ENCODE measurements at places on chromosomes 13 and 19.

- H3K36me3 ChIP-seq = peaks cover 28% of the 10 kb centered on the region
- peaks cover 15% of the 10 kb centered on the region for H3K4me1 ChIP-seq
- no peaks in the 10 kb centered on the region for H3K27me3 ChIP-seq
Observed at GRCh38 chr13:42466609-42467008, 107.3 kb upstream of the TNFSF11 start.

DNA sequence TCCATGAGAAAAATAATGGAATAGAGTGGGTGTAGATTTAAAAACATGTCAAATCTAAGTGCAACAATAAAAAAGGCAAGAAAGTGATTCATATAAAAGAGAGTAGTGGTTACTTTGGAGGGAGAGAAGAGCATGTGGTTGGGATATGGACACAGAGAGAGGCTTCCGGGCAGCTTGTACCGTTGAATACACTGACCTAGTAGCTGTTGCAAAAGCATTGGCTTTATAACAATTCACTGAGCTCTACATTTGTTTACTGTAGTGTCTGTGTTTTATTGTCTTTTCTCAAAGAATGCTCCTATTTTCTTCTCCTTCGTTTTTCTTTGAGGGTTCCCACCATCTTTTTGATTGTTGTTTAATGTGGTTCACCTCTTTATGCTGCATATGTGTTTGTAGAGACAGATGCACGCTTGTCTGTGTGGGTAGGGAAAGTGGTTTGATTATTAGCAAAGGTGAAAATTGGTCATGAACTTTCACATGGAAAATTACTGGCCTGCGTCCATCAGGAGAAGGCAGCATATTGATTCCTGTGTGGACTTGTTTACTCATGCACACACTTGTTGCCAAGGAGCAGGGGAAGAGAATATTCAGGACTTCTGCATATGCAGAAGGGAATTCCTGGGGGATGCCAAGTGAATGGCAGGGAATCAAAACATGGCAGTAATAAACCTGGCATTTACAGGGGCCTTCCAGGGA is 29.9 kb upstream of the IRS2 start:
- no peak overlapping the region for H3K27ac ChIP-seq
- no peaks in the 10 kb centered on the region for H3K4me1 ChIP-seq
- no peak for DNase-seq

DNA sequence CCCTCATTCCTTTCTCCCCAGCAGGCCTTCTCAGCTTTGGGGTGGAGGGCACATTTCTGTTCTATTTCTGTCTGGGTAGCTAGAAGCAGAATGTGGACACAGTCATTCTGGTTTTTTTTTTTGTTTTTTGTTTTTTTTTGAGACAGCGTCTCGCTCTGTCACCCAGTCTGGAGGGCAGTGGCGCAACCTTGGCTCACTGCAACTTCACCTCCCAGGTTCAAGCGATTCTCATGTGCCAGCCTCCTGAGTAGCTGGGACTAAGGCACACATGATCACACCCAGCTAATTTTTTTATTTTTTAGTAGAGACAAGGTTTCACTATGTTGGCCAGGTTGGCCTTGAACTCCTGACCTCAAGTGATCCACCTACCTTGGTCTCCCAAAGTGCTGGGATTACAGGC is 20.3 kb downstream of the CLPTM1 start:
- H3K27ac ChIP-seq = no peak overlapping the region
- peaks cover 31% of the 10 kb centered on the region for H3K36me3 ChIP-seq
- H3K27me3 ChIP-seq = no peaks in the 10 kb centered on the region
- DNase-seq = no peak

DNA sequence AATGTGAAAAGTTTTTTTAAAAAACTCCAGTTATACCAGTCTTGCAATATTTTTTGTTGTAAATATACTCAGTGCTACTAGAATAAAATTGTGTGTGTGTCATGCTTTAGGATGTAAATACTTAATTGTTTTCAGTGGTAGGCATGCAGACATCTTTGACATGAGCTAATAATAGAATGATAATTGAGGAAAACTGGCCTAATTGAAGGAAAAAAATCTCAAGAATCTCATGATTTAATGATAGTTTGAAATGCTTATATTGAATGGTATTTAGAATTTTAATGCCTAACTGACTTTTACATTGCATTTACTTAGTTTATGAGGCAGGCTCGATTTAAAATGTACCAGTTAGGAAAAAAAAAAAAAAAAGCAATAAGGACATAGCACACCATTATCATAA is 3.2 kb upstream of the MAB21L1 start:
- no peak overlapping the region for H3K4me3 ChIP-seq
- H3K4me1 ChIP-seq = peaks cover 18% of the 10 kb centered on the region
- DNase-seq = no peak
- no peaks in the 10 kb centered on the region for H3K36me3 ChIP-seq
- H3K27ac ChIP-seq = no peak overlapping the region

- DNase-seq = no peak
- no peaks in the 10 kb centered on the region for H3K4me1 ChIP-seq
- H3K36me3 ChIP-seq = peaks cover 11% of the 10 kb centered on the region
- H3K4me3 ChIP-seq = no peak overlapping the region
Observed at GRCh38 chr19:3194106-3195087, 8.7 kb downstream of the NCLN start.

DNA sequence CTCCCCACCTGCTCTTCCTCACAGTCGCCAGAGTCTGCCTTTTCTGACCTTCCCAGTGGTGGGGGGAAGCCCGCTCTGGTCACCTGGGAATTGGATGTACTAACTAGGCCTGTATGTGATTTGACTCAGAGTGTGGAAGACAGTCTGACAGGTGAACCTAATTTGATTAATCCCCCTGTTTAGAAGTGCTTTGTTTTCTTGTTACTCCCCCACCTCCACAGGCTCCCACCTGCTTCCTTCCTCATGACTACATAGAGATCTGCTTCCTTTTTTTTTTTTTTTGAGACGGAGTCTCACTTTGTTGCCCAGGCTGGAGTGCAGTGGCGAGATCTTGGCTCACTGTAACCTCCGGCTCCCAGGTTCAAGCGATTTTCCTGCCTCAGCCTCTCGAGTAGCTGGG is 44.0 kb downstream of the COG3 start:
- peak overlapping the region; percentile 15 for H3K27ac ChIP-seq
- H3K36me3 ChIP-seq = peaks cover 38% of the 10 kb centered on the region
- no peak overlapping the region for H3K4me3 ChIP-seq

DNA sequence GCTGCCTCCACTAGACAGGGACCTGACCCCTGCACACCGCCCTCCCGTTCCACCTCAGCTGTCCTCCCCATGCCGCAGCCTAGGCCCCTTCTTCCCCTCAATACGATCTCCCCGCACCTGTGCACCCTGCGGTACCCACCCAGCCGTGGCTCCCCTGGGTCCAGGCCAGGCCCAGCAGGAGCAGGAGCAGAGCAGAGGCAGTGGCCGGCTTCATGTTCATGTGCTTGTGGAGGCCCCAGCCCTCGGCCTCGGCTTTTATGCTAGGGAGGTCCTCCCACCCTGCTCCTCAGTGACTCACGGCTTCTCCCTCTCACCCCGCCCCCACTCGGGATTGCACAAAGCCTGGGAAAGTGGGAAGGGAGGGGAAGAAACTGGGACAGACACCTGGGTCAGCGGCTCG is 11.4 kb upstream of the KRTDAP start:
- no peaks in the 10 kb centered on the region for H3K36me3 ChIP-seq
- no peak overlapping the region for H3K27ac ChIP-seq
- no peak for DNase-seq

- H3K4me3 ChIP-seq = no peak overlapping the region
- no peaks in the 10 kb centered on the region for H3K4me1 ChIP-seq
- H3K27me3 ChIP-seq = peaks cover 5% of the 10 kb centered on the region
- no peak for DNase-seq
- H3K27ac ChIP-seq = no peak overlapping the region
Observed at GRCh38 chr13:26954976-26955375, 194.4 kb upstream of the GPR12 start.

GRCh38 chr13:93730780-93731179 is 504.2 kb downstream of the GPC6 start:
- H3K36me3 ChIP-seq = no peaks in the 10 kb centered on the region
- no peaks in the 10 kb centered on the region for H3K27me3 ChIP-seq
- H3K4me3 ChIP-seq = no peak overlapping the region
- H3K4me1 ChIP-seq = no peaks in the 10 kb centered on the region
- H3K27ac ChIP-seq = no peak overlapping the region

GRCh38 chr13:95217920-95218830 is 83.1 kb downstream of the ABCC4 start:
- no peaks in the 10 kb centered on the region for H3K4me1 ChIP-seq
- no peak overlapping the region for H3K27ac ChIP-seq
- H3K4me3 ChIP-seq = no peak overlapping the region
- DNase-seq = no peak

- peaks cover 4% of the 10 kb centered on the region for H3K27me3 ChIP-seq
- DNase-seq = no peak
- no peaks in the 10 kb centered on the region for H3K36me3 ChIP-seq
- no peaks in the 10 kb centered on the region for H3K4me1 ChIP-seq
- no peak overlapping the region for H3K27ac ChIP-seq
Observed at GRCh38 chr13:76622315-76623040, 263.7 kb downstream of the KCTD12 start.

DNA sequence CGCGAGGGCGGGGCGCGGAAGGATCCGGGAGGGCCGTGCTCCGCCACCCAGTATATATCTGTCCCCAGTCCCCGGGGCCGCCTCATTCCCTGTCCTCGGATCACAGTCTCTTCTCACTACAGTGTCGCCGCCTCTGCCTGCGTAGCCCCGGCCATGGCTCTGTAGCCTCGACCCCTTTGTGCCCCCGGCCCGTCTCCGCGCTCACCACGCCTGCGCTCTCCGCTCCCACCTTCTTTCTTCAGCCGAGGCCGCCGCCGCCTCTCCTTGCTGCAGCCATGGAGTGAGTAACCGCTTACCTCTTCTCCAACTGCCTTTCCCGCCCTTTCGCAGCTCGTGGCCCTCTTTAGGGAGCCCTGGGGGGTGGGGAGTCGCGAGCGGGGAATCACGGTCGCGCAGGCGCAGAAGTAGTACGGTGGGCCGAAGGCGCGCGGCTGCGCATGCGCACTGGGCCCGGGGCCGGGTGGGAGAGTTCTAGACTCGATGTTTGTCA is at the start of the genes ATF5 and NUP62:
ATF5 (plus strand) TSS at position 85 of the 490 bp plus-strand sequence. CDS start 1,646 bp downstream, outside the sequence.
NUP62 (minus strand) TSS at position 384 of the 490 bp plus-strand sequence. CDS start 19,697 bp downstream, outside the sequence.
- H3K36me3 ChIP-seq = peaks cover 46% of the 10 kb centered on the region
- peak; percentile 90 for DNase-seq
- H3K4me1 ChIP-seq = peaks cover 40% of the 10 kb centered on the region
- peak within 1 kb of the TSS; percentile 99 for H3K27ac ChIP-seq
- no peaks in the 10 kb centered on the region for H3K27me3 ChIP-seq

GRCh38 chr19:50461066-50461875 is 15.0 kb upstream of the EMC10 start:
- peaks cover 16% of the 10 kb centered on the region for H3K4me1 ChIP-seq
- peak overlapping the region; percentile 18 for H3K27ac ChIP-seq
- no peaks in the 10 kb centered on the region for H3K36me3 ChIP-seq
- H3K27me3 ChIP-seq = no peaks in the 10 kb centered on the region

DNA sequence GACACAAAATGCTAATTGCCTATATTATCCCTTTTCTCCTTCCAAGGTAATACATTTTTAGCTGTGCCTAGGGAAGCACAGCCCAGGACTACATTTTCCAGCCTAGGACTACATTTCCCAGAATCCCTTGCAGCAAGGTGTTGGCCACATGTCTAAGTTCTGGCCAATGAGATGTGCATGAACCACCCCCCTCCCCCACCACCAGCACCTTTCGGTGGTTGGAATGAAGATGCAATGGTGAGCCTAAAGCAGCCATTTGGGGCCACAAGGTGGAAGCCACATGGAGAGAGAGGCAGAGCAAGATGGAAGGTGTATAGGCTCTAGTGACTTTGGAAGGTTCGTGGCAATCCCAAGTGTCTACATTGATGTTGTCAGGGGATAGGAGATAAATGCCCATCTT is 16.2 kb downstream of the UNC13A start:
- H3K27me3 ChIP-seq = no peaks in the 10 kb centered on the region
- no peak overlapping the region for H3K4me3 ChIP-seq
- H3K36me3 ChIP-seq = no peaks in the 10 kb centered on the region
- no peaks in the 10 kb centered on the region for H3K4me1 ChIP-seq

DNA sequence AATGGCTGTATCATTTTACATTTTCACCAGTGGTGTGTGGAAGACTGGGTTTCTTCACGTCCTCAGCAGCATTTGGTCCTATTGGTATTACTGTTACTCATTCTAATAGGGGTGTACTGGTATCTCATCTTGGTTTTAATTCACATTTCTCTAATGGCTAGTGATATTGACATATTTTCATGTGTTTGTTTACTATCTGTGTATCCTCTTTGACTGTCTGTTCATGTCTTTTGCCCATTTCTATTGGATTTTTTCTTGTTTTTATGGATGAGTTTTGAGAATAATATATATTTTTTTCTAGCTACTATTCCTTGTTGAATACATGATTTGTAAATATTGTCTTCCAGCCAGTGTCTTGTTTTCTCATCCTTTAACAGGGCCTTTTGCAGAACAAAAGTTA is 13.8 kb downstream of the IFNL2 start:
- H3K4me1 ChIP-seq = no peaks in the 10 kb centered on the region
- H3K4me3 ChIP-seq = no peak overlapping the region
- peaks cover 25% of the 10 kb centered on the region for H3K27me3 ChIP-seq
- DNase-seq = no peak
- H3K36me3 ChIP-seq = peaks cover 2% of the 10 kb centered on the region

DNA sequence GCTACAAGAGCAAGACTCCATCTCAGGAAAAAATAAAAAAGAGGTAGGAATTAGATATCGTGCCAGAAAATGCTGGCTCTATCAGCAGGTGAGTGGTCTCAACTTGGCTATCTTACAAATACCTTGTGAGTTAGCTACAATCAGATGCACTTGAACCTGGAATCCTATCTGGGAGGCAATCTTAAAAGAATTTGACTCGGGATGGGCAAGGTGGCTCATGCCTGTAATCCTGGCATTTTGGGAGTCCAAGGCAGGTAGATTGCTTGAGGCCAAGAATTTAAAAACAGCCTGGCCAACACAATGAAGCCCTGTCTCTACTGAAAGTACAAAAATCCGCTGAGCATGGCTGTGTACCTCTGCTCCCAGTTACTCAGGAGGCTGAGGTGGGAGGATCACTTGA is 29.4 kb downstream of the NLRP2 start:
- no peaks in the 10 kb centered on the region for H3K4me1 ChIP-seq
- peaks cover 4% of the 10 kb centered on the region for H3K36me3 ChIP-seq
- no peaks in the 10 kb centered on the region for H3K27me3 ChIP-seq
- H3K4me3 ChIP-seq = no peak overlapping the region
- DNase-seq = no peak

DNA sequence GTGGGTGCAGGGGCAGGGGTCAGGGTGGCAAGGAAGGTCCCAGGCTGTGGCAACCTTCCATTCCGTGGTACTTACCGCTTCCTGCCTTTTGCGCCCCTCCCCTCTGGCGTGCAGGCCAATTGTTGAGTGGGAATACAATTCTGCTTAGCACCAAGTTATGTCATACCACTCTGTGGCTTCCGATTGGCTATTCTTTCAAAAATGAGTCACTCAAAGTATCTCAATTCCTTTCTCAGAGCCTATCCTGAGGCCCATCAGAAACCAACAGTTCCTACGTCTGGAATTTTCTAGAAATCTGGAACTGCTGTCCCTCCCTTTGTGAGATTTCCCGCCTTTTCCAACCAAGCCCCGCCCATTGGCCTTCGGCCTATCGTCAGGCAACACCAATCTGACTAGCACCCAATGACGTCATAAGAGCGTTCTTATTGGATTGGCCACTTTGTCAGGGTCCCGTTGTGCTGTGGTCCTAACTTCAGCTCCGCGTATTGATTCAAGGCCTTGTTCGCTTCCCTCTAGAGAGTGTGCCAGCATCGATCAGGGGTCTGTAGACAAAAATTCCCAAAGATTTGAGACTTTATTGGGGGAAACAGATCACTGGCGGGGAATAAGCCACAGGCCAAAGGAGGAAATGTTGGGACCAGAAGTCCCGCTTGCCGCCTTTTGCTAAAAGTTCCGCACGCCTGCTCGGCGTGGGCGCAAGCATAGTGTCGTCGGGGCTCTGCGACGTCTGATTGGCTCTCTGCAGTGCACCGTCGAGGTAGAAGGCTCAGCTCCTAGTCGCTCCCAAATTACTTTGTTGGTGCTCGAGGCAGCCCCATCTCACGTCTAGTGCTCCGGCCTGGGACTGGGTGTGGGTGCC is 11.7 kb downstream of the NTN5 start:
- DNase-seq = peak; percentile 80
- H3K36me3 ChIP-seq = no peaks in the 10 kb centered on the region
- peaks cover 7% of the 10 kb centered on the region for H3K4me1 ChIP-seq
- peak overlapping the region; percentile 91 for H3K27ac ChIP-seq

All from T-helper 2 cell treated with Interferon-gamma antibody and Interleukin-4, amounts not matched to agents 5 μg/mL and 100 μg/mL, for 36 hours (primary cell).